ENCODE measurements at places on chromosomes 3 and 15. TPM values are rescaled to one million over a fixed set of nuclear protein-coding genes. Genes with fewer than 3 reads are reported as not detected.

DNA sequence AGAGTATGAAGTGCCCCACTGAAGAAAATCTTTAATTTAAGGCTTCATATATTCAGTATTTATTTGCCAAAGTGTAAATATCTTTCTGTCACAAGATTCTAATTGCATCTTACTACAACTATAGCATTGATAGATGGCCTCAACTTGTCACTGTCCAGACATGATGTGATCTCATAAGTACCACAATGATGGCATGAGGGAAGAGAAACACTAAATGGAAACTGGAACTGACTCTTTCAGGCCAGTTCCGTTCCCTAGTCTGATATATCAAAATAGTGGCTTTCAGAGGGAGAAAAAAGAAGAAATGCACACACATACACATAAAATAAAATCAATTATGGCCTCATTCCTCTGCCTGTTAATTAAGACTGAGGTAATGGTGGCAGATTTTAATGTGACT, 615.7 kb downstream of the TBL1XR1 start:
- H3K27ac ChIP-seq = no peak overlapping the region
- no peak overlapping the region for H3K4me3 ChIP-seq
- no peaks in the 10 kb centered on the region for H3K36me3 ChIP-seq
- DNase-seq = no peak
- no peaks in the 10 kb centered on the region for H3K4me1 ChIP-seq

DNA sequence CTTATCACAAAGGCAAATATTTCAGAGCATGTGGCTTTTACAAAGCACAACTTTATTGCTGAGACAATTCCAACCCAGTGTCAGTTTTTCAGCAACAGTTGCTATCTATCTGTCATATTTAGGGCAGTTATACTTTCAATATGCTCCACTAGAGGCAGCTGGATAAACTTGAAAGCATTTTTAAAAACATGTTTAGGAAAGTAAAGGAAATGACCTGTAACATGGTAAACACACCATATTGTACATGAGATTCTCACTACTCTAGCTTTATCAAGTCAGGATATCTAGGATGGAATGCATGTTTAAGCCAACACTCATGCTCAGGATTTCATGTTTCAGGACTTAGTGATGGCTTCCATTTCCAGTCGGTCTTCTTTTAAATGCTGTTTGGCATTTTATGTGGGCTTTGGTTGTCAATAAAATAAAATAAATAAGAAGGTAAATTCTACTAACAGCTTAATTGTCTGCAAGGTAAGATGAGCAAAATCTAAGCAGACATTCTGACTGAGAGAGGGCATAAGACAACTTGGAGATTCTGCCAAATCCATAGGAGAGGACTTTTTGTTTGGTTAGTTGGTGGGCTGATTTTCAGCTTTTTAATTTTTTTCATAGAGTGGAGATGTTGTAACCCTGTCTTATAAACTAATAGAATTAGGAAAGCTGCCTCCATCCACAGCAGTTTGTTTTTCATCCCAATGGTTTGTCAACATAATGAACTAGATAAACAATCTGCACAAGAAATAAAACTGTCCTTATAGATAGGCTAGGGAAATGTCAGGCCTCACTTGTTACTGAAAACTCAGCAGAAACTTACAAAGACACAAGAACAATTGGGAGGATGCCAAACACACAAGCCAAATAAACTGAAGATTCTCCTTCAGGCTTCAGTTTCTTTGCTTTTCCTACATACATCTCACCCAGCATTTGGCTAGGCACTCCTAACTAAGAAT, 63.4 kb upstream of the CPB1 start:
- no peak overlapping the region for H3K27ac ChIP-seq
- no peak overlapping the region for H3K4me3 ChIP-seq
- no peaks in the 10 kb centered on the region for H3K27me3 ChIP-seq

GRCh38 chr3:123289391-123290106, 87.8 kb downstream of the SEC22A start:
- H3K27me3 ChIP-seq = no peaks in the 10 kb centered on the region
- DNase-seq = no peak
- no peak overlapping the region for H3K27ac ChIP-seq

DNA sequence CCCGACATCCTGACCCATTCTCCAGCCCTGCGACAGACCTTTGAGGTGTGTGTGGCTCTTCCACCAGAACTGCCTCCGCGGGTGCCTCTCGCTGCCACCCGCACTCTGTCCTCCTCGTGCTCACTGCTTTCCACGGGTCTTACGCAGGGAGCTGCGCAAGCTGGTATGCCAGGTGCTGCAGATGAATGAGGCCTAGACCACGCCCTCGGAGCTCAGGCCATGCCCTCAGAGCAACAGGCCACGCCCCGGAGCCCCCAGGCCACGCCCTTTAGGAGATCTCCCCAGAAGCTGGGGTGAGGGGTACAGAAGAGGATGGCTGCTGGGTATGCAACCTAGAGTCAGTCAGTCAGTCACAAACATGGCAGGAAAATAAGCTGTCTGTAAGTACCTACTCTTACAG, 300.3 kb downstream of the GABRG3 start:
- H3K36me3 ChIP-seq = no peaks in the 10 kb centered on the region
- H3K4me1 ChIP-seq = no peaks in the 10 kb centered on the region
- no peak overlapping the region for H3K27ac ChIP-seq

SLC12A1 gene
- not detected for total RNA-seq

CLDN11 gene
- 1.1 TPM for total RNA-seq

SLCO2A1 gene
- total RNA-seq = 6.3 TPM

HTR3E gene
- total RNA-seq = not detected

SLC9A9 gene
- 19.0 TPM for total RNA-seq

Data from esophagus squamous epithelium (tissue), 5 donors.